ENCODE measurements at places on chromosomes 4 and X. TPM values are rescaled to one million over a fixed set of nuclear protein-coding genes. Genes with fewer than 3 reads are reported as not detected.

Gene FGFBP1
- not detected for total RNA-seq

Gene RPL10
- total RNA-seq, result 1,843 TPM

Gene HSD17B13
- not detected for total RNA-seq

Gene EXOC1L
- not detected for total RNA-seq

Gene CT55
- not detected for total RNA-seq

Gene TENM3
- total RNA-seq, result 90.5 TPM

Gene HS6ST2
- not detected for total RNA-seq

Gene BRS3
- not detected for total RNA-seq

Gene XAGE3
- total RNA-seq, result not detected

Gene UGT8
- total RNA-seq, result not detected

Gene RTL3
- total RNA-seq, result 2.7 TPM

Gene OPRPN
- total RNA-seq, result not detected

Gene GAGE12C
- total RNA-seq, result not detected

Gene OTC
- total RNA-seq, result not detected

Gene AREG
- 0.25 TPM for total RNA-seq

Gene DCTD
- 99.7 TPM for total RNA-seq

Gene NLRP2B
- total RNA-seq, result not detected

Gene RELL1
- total RNA-seq, result 55.7 TPM

Gene ZIC3
- total RNA-seq, result not detected

Gene EMCN
- not detected for total RNA-seq

Gene GRIA2
- not detected for total RNA-seq

Gene CFI
- total RNA-seq, result 6.1 TPM

Gene TIMM8A
- 0.94 TPM for total RNA-seq

Gene DCAF8L1
- not detected for total RNA-seq

Gene LPAR4
- 2.4 TPM for total RNA-seq

Gene GABRE
- total RNA-seq, result 17.1 TPM

Gene TMEM150C
- total RNA-seq, result 0.06 TPM

Gene ERAS
- not detected for total RNA-seq

Gene RBM46
- not detected for total RNA-seq

Gene LNX1
- not detected for total RNA-seq

Gene TMPRSS11B
- total RNA-seq, result not detected

Gene ZMAT1
- not detected for total RNA-seq

Gene DCAF16
- total RNA-seq, result 26.3 TPM

Gene SAGE1
- total RNA-seq, result not detected

Gene PLP2
- total RNA-seq, result 63.8 TPM

Gene GYG2
- total RNA-seq, result 13.0 TPM

Gene NEUROG2
- 0.03 TPM for total RNA-seq

Gene GPRASP1
- 0.87 TPM for total RNA-seq

Gene FATE1
- total RNA-seq, result not detected

Gene KLHL34
- not detected for total RNA-seq

Gene AGTR2
- not detected for total RNA-seq

Gene ATG4A
- 16.6 TPM for total RNA-seq

Gene SPON2
- total RNA-seq, result not detected

Gene MAB21L2
- not detected for total RNA-seq

Gene GAGE12H
- not detected for total RNA-seq

Gene MSN
- total RNA-seq, result 296 TPM

Gene DCHS2
- total RNA-seq, result not detected

Gene GABRQ
- 0.11 TPM for total RNA-seq

Gene NIPAL1
- 0.91 TPM for total RNA-seq
